ENCODE measurements at places on chromosomes 4 and X.

DNA sequence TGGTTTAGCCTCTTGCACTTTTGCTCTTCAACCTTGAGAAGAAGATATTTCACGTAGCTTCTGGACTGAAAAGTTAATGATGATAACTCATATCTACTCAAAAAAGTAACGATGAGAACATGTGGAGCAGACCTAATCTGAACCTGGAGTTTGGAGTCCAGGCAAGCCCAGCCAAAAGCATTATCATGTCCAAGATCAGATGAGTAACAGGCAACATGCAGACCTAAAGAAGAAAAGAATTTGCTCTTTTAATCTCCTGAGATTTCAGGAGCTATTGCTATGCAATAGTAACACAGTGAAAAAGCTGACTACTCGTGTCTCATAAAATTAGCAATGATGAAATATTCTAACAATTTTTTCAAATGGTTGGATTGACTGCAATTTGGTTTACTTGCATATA lies 21.8 kb upstream of the PPA2 start:
- no peak for DNase-seq

GRCh38 chr4:113901994-113902787 lies 77.3 kb downstream of the ARSJ start:
- DNase-seq, result peak; percentile 46

DNA sequence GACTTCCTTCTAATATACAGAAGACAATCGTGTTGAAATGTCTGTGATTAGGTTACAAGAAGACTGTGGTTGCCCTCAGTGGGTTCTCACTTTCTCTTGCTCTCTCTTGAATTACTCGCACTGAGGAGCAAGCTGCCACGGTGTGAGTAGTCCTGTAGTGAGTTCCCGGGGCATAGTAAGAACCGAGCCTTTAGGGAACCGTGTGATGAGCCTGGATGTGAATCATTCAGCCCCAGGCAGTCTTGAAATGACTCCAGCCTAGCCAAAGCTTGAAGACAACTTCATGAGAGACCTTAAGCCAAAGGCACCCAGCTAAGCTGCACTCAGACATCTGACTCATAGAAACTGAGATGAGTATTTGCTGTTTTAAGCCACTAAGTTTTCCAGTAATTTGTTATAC lies 292.7 kb downstream of the SPOCK3 start:
- no peak for DNase-seq

- peak; percentile 8 for DNase-seq
Measured at GRCh38 chr4:88659055-88659889, 38.4 kb downstream of the NAP1L5 start.

GRCh38 chrX:64976673-64977040 lies 407 bp upstream of the ZC4H2 start:
- DNase-seq, result no peak

DNA sequence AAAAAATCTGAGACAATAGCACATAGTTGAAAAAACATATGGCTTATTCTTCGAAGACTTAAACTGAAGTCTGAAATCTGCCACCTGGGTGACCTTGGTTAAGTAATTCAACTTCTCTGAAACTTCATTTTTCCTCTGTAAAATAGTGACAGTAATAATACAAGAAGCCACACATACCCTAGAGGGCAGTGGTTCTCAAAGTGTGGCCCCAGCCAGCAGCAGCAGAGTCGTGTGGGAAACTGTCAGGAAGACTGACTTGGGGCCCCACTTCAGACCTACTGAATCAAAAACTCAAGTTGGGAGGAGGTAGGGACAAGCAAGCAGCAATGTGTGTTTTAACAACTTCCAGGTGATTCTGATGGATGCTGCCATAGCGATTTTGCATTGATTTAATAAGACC lies 249.9 kb downstream of the HNRNPD start:
- DNase-seq, result no peak

GRCh38 chr4:71130827-71131603 lies 137.6 kb downstream of the DCK start:
- no peak for DNase-seq

DNA sequence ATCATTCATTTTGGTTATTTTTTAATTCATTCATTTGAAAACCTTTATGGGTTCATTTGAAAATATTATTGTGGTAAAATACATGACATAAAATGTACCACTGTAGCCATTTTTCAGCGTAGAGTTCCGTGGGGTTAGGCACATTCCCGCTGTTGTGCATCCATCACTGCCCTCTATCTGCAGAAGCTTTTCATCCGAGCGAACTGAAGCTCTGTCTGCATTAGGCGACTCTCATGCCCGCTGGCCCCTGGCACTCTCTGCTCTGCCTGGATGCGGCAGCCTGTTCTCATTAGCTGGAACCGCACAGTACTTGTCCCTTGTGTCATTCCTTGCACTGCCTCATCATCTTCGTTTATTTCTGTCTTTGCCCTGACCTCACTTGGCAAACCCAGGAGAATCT lies 17.5 kb downstream of the CFAP99 start:
- DNase-seq, result no peak

- no peak for DNase-seq
Measured at GRCh38 chr4:118904935-118905334, 16.3 kb downstream of the SYNPO2 start.

- peak; percentile 29 for DNase-seq
Measured at GRCh38 chrX:39309721-39310152, 508.5 kb downstream of the MID1IP1 start.

GRCh38 chr4:100891808-100892207 lies 374.0 kb upstream of the EMCN start:
- no peak for DNase-seq

DNA sequence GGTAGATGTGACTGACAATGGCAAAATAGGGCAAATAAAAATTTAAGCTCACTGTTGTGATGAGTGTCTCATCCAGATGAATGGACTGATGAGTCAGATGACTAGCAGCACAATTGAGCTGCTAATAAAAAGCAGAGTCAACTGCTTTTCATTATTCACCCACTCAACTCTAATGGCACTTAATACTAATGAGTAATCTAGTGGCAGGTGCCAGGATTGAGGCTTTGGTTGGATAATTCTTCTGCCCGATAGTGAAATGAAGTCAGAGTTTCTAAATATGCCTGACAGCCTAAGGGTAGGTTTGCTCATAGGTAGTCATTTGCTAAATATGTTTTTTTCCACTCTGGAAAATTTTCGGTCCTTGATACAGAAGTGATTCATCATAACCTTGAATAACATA lies 10.4 kb downstream of the OGT start:
- no peak for DNase-seq

GRCh38 chr4:21092531-21092930 lies 392.3 kb downstream of the PACRGL start:
- no peak for DNase-seq

DNA sequence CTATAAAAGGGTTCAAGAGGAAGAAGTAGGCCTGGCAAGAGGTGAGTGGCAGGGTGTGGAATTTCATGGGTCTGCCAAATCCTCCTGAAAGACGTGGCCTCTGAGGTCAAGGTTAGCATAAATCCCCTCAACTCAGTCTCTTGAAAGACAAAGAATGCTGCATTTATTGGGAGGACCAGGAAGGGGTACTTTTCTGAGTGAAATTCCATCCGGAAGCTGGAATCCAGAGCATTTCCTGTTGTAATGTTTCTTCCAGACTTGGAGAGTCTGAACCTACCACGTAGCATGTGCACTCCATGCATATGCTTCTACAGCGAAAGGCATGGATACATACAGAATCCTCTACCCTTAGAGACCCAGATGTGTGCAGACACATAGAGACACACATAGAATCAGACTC lies 13.4 kb upstream of the FGD1 start:
- DNase-seq, result no peak

DNA sequence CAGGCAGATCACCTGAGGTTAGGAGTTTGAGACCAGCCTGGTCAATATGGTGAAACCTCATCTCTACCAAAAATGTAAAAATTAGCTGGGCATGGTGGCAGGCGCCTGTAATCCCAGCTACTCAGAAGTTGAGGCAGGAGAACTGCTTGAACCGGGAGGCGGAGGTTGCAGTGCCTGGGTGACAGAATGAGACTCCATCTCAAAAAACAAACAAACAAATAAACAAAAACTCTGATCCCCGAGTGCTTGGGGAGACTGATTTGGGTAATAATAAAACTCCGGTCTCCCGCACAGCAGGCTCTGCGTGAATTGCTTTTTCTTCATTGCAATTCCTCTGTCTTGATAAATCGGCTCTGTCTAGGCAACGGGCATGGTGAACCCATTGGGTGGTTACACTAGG lies 73.4 kb downstream of the HPRT1 start:
- DNase-seq, result no peak

- DNase-seq, result no peak
Measured at GRCh38 chr4:7187691-7188090, 4.6 kb upstream of the SORCS2 start.

- no peak for DNase-seq
Measured at GRCh38 chrX:3748052-3748559, 34.7 kb upstream of the PRKX start.

DNA sequence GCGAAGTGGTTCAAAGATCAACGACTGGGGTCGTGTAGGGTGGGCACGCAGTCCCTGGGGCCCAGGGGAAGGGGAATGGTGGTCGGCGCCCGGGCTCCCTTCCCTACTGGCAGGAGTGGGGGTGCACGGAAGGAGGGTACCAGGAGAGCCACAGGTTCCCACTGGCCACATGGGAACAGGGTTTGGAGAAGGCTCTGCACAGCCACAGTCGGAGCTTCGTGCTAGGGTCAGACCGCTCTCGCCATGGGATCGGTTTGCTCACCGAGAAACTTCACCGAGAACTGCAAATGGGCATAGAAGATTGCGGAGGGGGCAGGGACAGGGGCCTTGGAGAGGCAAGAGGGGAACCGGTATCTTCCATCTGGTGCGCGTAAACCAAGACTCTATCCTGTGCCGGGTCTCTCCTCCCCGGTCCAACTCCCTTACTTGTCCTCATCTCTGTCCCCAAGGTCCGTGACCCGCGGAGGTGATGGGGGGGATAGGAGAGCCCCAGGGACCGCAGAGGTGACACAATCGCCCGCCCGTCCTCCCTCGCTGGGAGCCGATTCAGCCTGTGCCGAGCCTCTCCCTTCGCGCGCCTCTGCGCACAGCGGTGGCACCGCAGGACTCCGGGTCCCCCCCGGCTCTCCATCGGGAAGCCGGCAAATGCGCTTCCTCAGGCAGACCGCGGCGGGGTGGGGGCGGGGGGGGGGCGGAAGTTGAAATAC lies 1.0 kb downstream of the SCD5 start:
- DNase-seq, result no peak

GRCh38 chrX:46599051-46599560 lies 25.5 kb downstream of the CHST7 start:
- no peak for DNase-seq

DNA sequence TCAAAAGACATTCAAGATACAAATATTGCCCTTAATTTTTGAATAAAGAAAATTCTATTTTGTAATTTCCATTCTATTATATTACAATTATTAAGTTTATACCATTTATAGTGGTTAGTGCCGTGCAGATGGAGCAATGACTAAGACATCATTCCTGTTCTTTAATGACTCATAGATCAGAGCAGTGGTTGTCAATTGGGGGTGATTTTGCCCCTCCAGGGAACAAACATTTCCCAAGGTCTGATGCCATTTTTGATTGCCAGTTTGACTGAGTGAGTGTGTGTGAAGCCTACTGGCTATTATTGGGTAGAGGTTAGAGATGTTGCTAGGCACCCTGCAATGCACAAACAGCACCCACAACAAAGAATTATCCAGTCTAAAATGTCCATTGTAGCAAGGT lies 97.9 kb upstream of the DDIT4L start:
- DNase-seq, result no peak

GRCh38 chr4:89312066-89312465 lies 4.5 kb upstream of the GPRIN3 start:
- DNase-seq, result no peak

GRCh38 chr4:176134670-176135069 lies 60.7 kb downstream of the SPATA4 start:
- DNase-seq, result no peak

- DNase-seq, result no peak
Measured at GRCh38 chr4:110515676-110516075, 39.7 kb downstream of the ENPEP start.

- no peak for DNase-seq
Measured at GRCh38 chr4:153024466-153024865, 88.3 kb downstream of the FHDC1 start.

GRCh38 chrX:20515841-20516461 lies 249.2 kb upstream of the RPS6KA3 start:
- DNase-seq, result no peak

DNA sequence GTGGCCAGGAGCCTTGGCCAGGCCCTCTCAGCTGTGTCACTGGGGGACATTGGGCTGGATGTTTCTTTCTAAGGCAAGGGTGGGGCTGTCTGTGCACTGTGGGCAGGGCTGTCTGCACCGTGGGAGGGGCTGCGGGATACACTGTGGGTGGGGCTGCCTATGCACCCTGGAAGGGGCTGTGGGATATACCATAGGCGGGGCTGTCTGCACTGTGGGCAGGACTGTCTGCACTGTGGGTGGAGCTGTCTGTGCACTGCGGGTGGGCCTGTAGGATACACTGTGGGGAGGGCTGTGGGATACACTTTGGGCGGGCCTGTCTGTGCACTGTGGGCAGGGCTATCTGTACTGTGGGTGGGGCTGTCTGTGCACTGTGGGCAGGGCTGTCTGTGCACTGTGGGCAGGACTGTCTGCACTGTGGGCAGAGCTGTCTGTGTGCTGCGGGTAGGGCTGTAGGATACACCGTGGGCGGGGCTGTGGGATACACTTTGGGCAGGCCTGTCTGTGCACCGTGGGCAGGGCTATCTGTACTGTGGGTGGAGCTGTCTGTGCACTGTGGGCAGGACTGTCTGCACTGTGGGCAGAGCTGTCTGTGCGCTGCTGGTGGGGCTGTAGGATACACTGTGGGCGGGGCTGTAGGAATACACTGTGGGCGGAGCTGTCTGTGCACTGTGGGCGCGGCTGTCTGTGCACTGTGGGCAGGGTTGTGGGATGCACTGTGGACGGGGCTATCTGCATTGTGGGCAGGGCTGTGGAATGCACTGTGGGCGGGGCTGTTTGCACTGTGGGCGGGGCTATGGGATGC lies 31.1 kb downstream of the ACOX3 start:
- DNase-seq, result no peak

- no peak for DNase-seq
Measured at GRCh38 chr4:48015216-48015615, 1.3 kb downstream of the CNGA1 start.

GRCh38 chr4:81084029-81084428 lies 53.5 kb downstream of the BMP3 start:
- no peak for DNase-seq

GRCh38 chrX:151973851-151974335 lies 583 bp downstream of the GABRE start:
- no peak for DNase-seq

GRCh38 chr4:134308910-134309309 lies 107.3 kb upstream of the PABPC4L start:
- no peak for DNase-seq

DNA sequence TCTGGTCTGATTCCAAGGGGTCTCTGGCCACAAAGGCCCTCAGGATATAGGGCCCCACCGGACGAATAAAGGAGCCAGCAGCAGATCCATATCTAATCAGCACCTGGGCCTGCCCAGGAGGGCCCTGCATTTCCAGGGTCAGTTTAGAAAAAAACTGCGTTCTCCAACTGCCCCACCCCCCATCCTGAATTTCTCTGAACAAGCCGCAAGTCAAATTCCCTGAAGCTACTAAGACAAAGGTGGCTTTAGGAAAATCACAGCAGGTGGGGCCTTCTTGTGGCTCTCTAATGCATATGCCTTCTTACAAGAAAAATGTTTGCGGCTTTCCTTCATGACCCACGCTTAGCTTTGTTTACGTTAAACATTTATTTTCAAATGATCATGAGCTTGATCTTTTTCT lies 76.6 kb downstream of the MBNL3 start:
- no peak for DNase-seq
